ENCODE measurements at places on chromosomes 7 and 10.

- peak; percentile 4 for DNase-seq
These were observed 219.0 kb downstream of the CCDC3 start for GRCh38 chr10:12782537-12782936.

- DNase-seq, result no peak
These were observed 7.1 kb downstream of the ZSCAN25 start for GRCh38 chr7:99623702-99624447.

DNA sequence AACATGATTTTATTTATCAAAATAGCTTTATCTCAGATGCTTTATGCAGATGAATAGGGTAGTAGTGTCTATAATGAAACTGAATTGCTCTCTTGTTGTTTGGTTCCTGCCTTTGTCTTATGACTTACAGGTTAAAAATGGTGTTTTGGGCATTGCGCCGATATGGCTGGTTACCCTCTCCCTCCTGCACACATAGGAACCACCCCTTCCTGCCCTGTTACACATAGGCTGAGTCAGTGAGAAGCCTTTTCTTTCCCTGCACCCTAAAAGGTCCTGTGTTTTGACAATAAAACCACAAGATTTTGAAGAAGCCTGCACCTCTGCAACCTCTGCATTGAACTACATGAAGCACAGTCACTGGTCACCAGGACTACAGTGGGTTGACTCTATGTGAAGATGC is 655.8 kb upstream of the ANKRD30A start:
- no peak for DNase-seq

DNA sequence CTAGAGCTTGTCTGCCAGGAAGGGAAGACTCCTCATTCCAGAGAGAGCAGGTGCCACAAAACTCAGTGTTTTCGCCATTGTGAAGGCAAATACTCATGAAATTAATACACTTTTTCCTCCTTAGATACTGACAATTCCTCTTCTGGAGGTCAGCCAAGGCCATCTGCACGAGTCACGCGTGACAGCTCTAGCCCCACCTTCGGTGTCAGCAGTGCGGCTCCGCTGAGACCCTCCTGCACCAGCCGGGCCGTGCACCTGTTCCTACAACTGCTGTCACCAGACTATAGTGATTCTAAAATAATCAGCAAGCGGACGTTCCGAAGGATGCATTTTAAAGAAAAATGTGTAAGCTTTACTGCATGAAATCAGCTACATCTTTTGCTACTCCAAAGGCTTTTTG is 127.7 kb downstream of the DIP2C start:
- DNase-seq, result no peak

- DNase-seq, result no peak
These were observed 96.8 kb downstream of the CDK14 start for GRCh38 chr7:90692947-90693346.

- no peak for DNase-seq
These were observed 34.1 kb downstream of the LRRC20 start for GRCh38 chr10:70348228-70348850.

GRCh38 chr10:58209669-58210068 is 58.0 kb downstream of the IPMK start:
- DNase-seq, result no peak

GRCh38 chr7:7566651-7567611 is at the start of gene MIOS:
Gene MIOS, plus strand, starts transcription at chr7:7566884. Its CDS starts 5,592 bp downstream, at chr7:7572476.
- peak; percentile 70 for DNase-seq

- no peak for DNase-seq
These were observed 38.1 kb downstream of the TSPAN12 start for GRCh38 chr7:120819861-120820260.

GRCh38 chr7:132499065-132499464 is 77.2 kb downstream of the PLXNA4 start:
- DNase-seq, result no peak

DNA sequence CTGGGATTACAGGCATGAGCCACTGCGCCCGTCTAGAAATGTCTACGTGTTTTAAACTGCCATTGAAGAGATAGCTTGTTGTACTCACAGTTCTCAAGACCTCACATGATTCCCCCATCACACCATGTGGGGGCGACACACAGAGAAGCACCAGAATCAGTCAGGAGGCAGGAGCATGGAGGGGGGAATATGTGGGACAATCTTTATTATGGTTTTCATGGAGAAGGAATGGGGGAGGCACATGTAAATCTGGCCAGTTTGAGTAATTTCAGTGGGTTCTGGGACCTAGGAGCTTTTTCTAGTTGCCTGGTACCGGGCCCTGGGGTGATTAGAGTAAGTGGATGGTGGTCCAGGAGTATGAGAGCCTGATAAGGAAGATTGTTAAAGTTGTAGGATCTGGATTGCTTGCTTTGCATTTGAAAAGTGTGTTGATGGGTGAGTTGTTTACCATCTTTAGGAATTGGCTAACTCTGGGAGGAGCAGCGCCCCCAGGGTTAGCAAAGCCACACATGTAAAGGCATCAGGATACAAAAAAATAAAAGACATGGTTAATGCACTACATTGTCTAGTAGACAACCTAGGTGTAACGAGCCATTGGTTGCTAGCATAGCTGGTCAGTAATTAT is 85.4 kb upstream of the SLC13A1 start:
- DNase-seq, result no peak

DNA sequence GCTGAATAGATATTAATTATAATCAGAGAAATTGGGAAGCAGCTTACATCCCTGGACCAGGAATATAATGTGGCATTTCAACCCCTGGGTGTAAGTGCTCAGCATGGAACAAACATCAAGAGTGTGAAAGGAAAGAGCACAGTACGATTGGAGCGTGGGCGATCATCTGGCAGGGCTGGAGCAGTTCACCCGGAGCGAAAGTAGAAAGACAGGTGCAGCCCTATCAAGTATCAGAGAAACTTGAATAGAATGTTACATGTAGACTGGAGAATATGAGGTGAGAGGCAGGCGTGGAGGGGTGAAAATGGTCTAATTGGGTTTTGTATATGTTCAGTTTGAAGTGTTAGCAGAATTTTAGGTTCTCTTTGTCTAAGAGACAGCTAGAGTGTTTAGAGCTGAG is 303.0 kb downstream of the MDFIC start:
- no peak for DNase-seq

DNA sequence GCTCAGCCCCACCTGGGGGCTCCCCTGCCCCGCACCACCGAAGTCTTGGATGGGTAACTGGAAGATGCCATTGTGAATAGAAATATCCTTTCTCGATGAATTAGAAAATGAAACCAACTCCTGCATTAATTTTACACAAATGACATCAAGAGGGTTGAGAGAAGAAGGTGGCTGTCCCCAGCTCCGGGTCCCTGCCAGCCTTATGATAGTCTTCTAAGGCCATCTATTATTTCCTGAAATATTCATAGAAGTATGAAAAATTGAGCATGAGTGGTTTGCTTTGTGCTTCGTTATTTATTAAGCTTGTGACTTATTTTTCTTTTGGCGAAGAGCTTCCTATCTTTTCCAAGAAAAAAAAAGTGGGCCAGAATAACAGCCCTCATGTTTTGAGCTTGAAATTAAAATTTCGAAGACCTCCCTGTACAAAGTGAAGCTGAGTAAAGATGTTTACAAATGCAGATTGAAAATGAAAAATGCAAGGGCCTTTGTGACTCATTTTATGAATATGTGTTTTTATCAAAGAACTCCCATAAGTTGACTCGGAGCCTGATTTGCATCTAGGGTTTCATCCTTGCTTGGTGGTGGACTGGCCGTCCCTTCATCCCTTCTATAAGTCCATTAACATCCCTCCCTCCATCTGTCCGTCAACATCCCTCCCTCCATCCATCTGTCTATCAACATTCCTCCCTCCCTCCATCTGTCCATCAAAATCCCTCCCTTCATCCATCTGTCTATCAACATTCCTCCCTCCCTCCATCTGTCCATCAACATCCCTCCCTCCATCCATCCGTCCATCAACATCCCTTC is 20.5 kb upstream of the CFAP46 start:
- no peak for DNase-seq

DNA sequence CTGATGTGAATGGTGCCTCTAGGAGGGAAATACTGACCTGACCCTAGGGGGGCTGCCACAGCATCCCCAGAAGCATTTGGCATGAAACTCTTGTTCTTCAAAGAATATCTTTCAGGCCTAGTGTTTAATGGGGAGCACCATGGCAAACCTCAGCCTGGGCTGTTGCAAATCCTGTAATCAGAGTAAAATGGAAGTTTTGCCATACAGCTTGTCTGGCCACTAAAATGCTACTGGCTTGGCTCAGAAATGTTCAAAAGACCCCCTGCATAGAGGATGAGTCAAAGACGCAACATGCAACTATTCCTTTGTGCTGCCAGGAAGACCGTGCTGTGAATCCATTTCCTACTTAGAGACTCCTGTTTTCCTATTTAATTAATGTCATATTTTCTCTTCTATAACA is 26.7 kb downstream of the HECW1 start:
- DNase-seq, result no peak

GRCh38 chr7:117210397-117210796 is 112.5 kb downstream of the WNT2 start:
- DNase-seq, result no peak

DNA sequence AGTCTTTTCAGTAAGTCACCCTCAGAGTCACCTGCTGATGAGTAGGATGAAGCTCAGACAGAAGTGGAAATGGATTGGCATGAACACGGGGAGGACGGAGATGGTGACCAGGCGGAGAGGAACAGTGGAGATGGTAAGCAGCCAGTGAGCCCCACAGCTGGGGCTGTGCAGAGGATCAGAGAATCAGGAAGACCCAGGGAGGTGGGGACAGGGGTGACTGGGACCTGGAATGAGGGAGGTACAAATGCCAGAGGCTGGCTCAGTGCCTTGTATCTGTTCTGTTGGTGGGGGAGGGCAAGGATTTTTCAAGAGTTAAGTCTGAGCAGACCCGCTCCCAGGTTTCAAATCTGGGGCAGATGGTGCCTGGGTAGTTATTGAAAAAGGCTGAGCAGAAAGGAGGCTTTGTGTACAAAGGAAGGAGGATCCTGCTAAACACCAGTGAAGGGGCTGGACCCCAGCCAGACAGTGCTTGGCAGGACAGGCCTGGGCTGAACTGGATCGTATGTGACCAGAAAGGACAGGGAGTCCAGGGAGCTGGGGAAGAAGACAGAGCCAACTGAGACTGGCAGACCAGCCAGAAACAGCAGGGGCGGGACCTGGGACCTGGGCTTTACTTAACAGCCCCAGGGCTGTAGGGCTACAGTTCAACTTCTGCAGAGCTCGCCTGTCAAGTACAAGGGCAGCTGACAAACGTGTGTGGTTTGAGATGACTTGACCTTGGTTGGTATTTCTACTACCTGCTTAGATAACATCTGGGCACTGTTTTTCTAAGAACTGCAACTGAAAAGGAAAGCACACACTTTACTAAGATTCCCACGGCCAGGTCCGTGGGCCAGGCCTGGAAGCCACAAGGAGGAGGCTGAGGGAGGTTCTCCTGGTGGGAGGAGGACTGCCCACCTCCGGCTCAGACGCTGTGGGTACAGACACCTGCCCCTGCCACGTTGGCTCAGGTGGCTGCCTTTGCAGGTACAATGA is 13.2 kb upstream of the FRMPD2 start:
- no peak for DNase-seq

DNA sequence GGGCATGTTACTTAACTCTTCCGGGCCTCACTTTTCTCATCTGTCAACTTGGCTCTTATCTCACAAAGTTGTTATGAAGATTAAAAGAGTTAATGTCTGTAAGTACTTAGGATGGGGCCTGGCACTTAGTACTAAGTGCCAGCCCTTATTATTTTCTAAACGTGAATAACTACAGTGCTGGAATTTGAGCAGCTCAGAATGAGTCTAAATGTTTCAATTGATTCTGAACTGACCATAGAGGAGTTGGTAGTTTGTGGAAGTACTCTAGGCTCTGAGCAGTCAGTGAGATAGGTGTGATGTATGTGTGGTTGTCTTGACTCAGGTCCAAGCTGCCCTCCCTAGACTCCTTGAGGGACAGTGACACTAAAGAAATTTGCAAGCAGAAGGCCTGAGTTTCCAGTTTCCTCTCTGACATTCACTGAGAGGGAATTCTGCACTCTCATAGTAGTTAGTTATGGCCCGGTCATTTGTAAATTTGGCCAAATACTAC is 18.5 kb upstream of the JAZF1 start:
- no peak for DNase-seq

DNA sequence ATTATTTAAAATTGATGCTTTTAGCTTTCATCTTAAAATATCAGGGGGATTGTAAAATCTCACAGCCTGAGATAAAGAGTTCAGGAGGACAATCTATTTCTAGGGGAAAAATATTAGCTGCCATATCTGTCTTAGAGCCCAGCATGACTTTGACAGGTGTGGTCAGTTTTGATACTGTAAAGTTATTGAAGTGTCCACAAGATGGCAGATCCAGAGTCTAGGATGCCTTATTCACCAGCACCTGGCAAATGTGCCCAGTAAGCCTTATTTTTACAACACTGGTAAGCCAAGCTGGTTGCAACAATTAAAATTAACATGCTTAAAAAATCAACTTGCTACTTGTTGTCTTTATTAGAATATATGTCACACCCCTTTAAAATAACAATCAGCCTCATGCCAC is 579.3 kb downstream of the SH2D4B start:
- no peak for DNase-seq

DNA sequence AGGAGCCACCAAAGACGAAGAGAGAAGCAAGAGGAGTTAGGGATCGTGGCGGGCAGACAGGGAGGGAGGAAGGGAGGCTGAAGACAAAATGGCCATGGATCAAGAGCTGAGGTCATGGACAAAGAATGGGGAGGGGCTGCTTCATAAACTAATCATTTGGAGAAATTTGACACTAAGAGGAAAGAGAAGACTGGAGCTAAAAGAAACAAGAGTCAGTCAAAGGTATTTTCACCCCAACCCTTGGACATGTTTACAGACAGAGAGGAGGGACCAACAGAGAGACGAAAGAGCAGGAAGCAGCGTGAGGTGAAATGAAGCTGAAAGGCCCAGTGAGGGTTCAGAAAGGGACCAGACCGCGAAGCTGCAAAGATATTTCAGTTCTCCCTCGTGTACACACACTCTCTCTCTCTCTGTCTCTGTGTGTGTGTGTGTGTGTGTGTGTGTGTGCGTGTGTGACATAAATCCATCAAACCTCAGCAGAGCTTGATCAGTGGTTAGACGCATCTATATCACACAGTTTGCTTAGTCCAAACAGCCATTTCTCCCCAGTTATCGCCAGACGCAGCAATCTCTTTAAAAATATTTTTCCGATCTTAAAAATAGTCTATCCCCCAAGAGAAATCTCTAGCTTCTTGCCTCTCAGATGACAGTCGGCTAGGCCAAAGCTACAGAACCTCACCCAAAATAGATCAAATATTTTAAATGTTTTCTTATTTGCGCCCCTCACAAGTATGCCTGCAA is 12.5 kb upstream of the CALD1 start:
- no peak for DNase-seq

DNA sequence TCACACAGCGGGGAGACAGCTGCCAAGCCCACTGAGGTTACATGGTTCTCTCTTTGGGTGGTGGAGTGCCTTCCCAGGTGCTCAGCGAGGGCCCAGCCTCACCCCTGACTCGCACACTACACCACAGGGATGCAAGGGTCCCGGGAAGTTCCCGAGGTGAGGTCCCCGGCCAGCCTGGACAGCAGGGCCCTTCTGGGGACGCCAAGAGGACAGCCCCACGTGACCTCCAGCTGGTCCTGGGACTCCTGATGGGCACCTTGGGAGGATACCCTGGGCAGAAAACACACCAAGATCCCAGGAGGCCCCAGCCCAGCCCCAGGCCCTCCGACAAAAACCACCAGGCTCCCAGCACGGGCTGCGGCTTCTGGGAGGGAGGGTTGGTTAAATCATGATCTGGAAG is 8.3 kb downstream of the MICALL2 start:
- DNase-seq, result no peak

All from stimulated activated CD8-positive, alpha-beta memory T cell treated with anti-CD3 and anti-CD28 coated beads, Interleukin-7, amount 100 ng/mL, for 1 hour (primary cell).